Stimulated activated CD8-positive, alpha-beta memory T cell treated with anti-CD3 and anti-CD28 coated beads, Interleukin-7, amount 100 ng/mL, for 4 hours (primary cell): ENCODE measurements at places on chromosomes 11 and 22.

DNA sequence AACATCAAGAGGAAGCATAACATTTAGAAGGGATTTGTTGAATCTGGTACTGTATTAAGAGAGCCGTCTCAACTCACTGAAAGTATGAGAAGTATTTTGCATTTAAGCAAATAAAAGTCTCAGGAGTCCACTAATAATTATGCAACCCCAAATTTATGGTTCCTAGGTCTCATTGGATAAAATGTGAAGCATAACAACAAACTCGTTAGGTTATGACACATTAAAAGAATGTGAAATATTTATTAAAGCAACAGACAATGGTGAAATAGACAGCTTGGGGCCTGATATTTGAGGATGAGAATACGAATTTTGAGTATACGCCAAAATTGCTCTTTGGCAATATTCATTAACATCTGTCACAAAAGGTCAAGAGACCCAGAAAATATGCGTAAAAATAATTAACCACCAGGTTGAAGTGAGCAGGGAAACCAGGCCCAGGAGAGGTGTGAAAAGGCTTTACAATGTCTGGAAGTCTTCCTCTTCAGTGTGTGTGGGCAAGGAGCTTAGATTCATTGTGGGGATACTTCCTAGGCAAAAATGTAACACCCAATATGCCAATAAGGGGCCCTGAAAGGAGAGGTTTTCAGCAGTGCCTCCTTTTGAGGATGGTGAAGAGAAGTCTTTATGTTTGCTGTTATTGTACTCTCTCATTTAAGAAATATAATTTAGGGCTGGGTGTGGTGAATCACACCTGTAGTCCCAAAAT lies 89.2 kb downstream of the FDX1 start:
- no peak for DNase-seq

DNA sequence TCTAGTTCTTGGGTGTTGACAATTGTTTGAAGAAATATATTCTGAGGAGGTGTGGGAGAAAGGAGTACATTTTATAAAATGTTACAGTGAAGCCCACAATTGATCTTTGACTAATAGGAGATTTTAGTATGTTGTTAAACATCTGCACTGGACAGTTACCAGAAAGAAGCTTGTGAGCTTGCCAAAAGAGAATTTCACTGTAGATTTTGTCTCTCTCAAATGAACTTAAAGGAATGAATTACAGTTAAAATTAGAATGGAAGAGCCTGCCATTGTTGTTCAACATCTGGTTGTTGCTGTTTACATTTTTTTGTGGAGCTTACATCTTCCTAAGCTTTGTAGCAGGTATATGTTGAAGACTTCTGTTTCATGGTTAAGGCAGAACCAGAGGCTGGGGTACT lies 620.5 kb upstream of the CCDC179 start:
- no peak for DNase-seq

GRCh38 chr11:36105743-36106581 lies 162.1 kb downstream of the LDLRAD3 start:
- no peak for DNase-seq

- no peak for DNase-seq
Measured at GRCh38 chr11:131808470-131808869, 438.1 kb downstream of the NTM start.

DNA sequence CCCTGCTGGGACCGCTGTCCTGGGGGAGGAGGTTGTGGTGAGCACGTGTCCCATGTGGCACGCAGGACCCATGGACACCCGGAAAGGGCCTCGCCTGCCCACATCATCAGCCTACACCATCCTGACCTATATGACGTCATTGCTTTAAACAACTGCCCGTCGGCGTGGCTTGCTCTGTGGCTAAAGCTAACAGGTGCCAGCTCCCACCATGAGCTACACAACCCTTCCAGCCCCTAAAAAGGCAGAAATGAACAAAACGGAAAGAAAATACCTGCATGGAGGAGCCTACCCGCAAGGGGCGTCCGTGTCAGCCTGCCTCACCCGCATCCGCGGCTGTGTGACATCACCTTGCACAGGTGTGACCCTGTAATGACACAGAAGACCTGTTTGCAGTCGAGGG lies 481.8 kb downstream of the BRD1 start:
- no peak for DNase-seq

- DNase-seq, result no peak
Measured at GRCh38 chr11:114244726-114245394, 51.3 kb upstream of the NNMT start.

DNA sequence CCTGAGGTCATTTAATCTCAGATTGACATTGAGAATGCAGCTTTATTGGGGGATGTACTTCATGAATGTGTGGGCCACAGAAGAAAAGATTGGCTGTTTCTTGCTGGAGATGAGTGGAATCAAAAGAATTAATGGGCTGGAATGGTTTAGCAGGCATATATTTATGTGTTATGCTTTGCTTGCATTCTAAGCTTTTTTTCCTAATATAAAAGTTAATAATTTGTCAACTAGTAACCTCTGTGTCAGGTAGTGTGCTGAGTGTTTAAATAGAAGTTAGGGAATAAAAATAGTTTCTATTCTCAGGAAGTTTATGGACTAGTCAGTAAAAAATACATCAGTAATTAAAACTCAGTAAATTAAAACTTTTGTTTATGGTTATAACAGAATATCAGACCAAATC lies 67.4 kb upstream of the PRODH start:
- DNase-seq, result no peak

- DNase-seq, result no peak
Measured at GRCh38 chr11:2096919-2097301, 42.3 kb downstream of the IGF2 start.
